ENCODE measurements at places on chromosomes 3 and 15.
A peak's percentile ranks its signal among the peaks of the same experiment; 100 is the strongest.

DNA sequence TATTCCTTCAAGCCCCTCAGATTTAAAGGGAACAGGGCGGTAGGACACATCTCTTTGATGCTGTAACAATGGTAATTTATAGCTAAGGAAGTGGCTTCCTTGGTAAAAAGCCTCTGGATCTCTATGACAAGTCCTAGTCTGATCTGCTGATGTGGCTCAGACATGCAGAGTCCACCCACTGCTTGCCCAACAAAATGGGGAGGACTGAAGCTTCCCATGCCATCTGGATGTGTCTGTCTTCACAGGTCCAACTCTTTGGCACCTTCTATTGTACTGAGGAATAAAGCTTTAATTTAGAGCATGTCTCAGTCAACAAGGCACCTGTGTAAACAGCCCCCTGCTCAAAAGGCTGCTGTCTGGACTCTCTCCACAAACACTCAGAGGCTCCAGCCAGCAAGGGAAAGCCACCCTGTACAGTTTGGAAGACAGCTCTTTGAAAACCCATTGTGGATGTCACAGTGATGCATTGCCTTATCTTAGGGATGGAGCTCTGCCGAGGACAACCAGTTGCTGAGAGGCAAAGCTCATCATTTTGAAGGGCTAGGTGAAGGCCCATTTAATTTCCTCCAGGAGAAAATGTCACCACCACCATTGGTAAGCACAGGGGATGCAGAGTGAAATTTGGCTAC lies 348.6 kb upstream of the GRM7 start:
- H3K27ac ChIP-seq, result no peak overlapping the region
- no peak overlapping the region for H3K4me3 ChIP-seq
- no peaks in the 10 kb centered on the region for H3K36me3 ChIP-seq
- H3K4me1 ChIP-seq, result no peaks in the 10 kb centered on the region
- DNase-seq, result no peak
- no peaks in the 10 kb centered on the region for H3K27me3 ChIP-seq

- no peaks in the 10 kb centered on the region for H3K27me3 ChIP-seq
- DNase-seq, result no peak
- H3K36me3 ChIP-seq, result no peaks in the 10 kb centered on the region
- H3K4me3 ChIP-seq, result no peak overlapping the region
- H3K27ac ChIP-seq, result no peak overlapping the region
- no peaks in the 10 kb centered on the region for H3K4me1 ChIP-seq
Measured at GRCh38 chr3:138241676-138242075, 54.6 kb downstream of the ARMC8 start.

GRCh38 chr3:138186803-138187295 lies 252 bp upstream of the ARMC8 start:
- peaks cover 4% of the 10 kb centered on the region for H3K4me1 ChIP-seq
- H3K36me3 ChIP-seq, result no peaks in the 10 kb centered on the region
- peak; percentile 93 for DNase-seq
- H3K4me3 ChIP-seq, result peak overlapping the region; percentile 87
- no peaks in the 10 kb centered on the region for H3K27me3 ChIP-seq

DNA sequence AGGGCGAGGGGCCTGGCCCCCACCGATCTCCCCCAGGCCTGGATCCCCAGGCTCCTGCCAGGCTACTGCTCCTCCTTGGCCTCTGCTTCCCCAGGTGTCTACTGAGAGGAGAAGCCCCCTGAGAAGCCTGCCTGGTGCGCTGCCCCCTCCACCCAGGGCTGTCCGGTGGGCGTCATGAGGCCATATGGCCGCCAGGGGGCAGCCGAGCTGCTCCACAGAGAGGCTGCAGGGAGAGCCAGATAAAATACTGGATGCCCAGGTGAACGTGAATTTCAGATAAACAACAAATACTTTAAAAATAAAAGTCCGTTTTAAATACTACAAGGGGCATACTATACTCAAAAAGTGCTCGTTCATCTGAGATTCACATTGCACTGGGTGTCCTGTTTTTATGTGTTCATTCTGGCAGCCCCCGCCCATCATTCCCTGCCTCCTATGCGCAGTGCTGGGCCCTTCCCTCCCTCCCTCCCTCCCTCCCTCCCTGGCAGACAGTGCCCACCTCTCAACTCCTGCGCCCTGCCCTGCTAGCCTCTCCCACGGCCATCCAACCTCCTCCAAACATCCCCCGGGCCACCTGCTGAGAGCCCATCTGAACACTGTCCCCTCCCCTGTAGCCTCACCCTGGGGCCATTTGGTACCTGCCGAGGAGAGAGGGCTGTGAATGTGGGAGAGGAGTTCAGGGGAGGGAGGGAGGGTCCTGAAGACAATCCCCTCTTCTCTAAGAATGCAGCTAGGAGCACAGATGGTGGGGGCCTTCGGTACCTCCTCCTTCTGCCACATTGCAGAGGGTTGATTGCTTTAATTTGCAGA lies 29.6 kb downstream of the PSTPIP1 start:
- DNase-seq, result peak; percentile 74
- peaks cover 4% of the 10 kb centered on the region for H3K4me1 ChIP-seq
- no peaks in the 10 kb centered on the region for H3K27me3 ChIP-seq

- no peaks in the 10 kb centered on the region for H3K27me3 ChIP-seq
- no peaks in the 10 kb centered on the region for H3K36me3 ChIP-seq
- no peak for DNase-seq
- no peak overlapping the region for H3K4me3 ChIP-seq
- no peak overlapping the region for H3K27ac ChIP-seq
- peaks cover 19% of the 10 kb centered on the region for H3K4me1 ChIP-seq
Measured at GRCh38 chr3:13020159-13020750, 53.0 kb downstream of the IQSEC1 start.

DNA sequence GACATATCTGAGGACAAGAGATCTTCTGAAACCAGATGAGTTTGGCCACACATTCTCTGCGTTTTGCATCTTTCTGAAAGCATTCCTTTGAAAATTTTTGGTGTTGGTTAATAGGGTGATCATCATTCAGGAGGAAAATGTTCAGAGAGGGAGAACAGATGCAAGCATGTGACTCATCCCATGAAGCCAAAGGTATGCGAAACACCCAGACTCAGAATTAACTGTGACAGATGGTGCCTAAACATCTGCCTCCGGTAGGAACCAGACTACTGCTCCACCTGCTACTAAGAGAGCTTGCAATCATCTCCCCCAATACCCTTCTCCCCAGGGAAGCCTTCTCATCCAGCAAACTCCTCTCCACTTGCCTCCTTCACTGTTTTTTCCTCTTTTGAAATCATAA lies 46.2 kb downstream of the TRIM69 start:
- no peak overlapping the region for H3K4me3 ChIP-seq
- no peak overlapping the region for H3K27ac ChIP-seq
- no peaks in the 10 kb centered on the region for H3K27me3 ChIP-seq
- no peak for DNase-seq
- H3K36me3 ChIP-seq, result no peaks in the 10 kb centered on the region
- H3K4me1 ChIP-seq, result no peaks in the 10 kb centered on the region

GRCh38 chr3:4580346-4581123 lies 87.4 kb downstream of the ITPR1 start:
- H3K4me3 ChIP-seq, result no peak overlapping the region
- no peaks in the 10 kb centered on the region for H3K27me3 ChIP-seq
- peak overlapping the region; percentile 85 for H3K27ac ChIP-seq

GRCh38 chr3:13417166-13417947 lies 2.8 kb downstream of the NUP210 start:
- H3K4me1 ChIP-seq, result peaks cover 6% of the 10 kb centered on the region
- H3K4me3 ChIP-seq, result no peak overlapping the region
- DNase-seq, result no peak
- H3K27ac ChIP-seq, result no peak overlapping the region

DNA sequence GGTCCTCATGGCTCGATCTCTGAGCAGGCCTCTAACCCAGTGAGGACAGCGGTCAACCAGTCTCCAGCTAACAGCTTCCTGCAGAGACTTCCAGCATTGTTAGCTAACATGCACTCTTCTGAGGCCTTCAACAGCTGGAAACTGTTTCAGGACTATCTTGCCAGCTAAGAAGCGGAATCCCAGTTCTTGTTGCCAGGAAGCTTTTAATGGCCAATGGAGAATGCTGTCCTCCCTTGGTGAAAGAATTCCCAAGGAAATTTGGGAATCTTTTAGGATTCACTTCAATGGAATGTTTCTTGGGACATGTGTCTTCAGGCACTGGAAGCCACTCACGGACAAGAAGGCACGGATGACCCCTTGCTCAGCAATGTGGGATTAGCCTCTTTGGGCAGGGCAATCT lies 91.7 kb downstream of the CEMIP start:
- no peaks in the 10 kb centered on the region for H3K36me3 ChIP-seq
- DNase-seq, result no peak
- no peak overlapping the region for H3K4me3 ChIP-seq
- no peak overlapping the region for H3K27ac ChIP-seq

DNA sequence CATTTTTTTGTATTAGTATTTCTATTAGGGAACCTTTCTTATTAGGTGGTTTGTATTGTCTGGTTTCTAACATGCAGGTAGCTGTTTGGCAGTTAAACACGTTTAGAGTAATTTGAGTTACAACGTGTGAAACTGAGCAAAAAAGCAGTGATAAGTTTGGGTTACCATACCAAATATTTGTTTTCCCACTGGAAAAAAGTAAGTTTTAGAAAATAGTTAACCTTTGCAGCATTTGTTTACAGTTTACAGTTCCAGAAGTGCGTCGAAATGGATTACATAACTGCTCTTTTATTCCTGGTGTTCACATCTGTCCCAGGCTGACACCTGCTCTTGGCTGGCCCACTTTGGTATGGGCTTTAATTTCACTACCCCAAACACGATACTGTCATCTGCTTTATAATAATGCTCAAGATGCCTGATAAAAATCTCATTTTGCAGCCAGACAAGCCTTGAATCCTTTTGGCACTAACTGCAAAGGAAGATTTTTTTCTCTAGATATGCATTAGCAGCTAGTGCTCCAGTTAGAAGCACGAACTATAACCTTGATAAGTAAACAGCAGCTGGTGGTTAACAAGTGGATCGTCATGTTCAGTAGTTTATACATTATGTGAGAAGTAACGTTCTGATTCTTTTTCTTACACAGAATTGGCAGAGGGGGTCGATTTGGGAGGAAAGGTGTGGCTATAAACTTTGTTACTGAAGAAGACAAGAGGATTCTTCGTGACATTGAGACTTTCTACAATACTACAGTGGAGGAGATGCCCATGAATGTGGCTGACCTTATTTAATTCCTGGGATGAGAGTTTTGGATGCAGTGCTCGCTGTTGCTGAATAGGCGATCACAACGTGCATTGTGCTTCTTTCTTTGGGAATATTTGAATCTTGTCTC lies 5.3 kb downstream of the EIF4A2 start:
- no peak overlapping the region for H3K4me3 ChIP-seq
- no peak for DNase-seq
- no peaks in the 10 kb centered on the region for H3K27me3 ChIP-seq

- H3K4me3 ChIP-seq, result no peak overlapping the region
- H3K27ac ChIP-seq, result no peak overlapping the region
- H3K27me3 ChIP-seq, result no peaks in the 10 kb centered on the region
Measured at GRCh38 chr15:83474578-83474977, 27.4 kb downstream of the SH3GL3 start.

DNA sequence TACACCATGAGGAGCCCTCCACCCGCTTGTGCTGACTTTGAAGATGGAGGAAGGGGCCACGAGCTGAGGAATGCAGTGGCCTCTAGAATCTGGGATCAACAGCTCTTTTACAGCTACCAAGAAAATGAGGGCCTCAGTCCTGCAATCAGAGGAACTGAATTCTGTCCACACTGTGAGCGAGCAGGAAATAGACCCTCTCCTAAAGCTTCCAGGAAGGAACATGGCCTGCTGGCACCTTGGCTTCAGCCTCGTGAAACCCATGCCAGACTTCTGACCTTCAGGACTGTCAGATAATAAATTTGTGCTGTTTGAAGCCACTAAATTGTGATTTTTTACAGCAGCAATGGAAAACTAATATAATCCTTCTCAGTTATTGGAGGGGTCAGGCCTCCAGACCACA lies 61.9 kb downstream of the RAB11A start:
- DNase-seq, result no peak
- no peaks in the 10 kb centered on the region for H3K4me1 ChIP-seq
- H3K27me3 ChIP-seq, result no peaks in the 10 kb centered on the region

GRCh38 chr3:11221818-11222415 lies 50.3 kb upstream of the ATG7 start:
- no peak for DNase-seq
- no peak overlapping the region for H3K27ac ChIP-seq
- H3K4me1 ChIP-seq, result no peaks in the 10 kb centered on the region
- H3K36me3 ChIP-seq, result no peaks in the 10 kb centered on the region
- no peak overlapping the region for H3K4me3 ChIP-seq

DNA sequence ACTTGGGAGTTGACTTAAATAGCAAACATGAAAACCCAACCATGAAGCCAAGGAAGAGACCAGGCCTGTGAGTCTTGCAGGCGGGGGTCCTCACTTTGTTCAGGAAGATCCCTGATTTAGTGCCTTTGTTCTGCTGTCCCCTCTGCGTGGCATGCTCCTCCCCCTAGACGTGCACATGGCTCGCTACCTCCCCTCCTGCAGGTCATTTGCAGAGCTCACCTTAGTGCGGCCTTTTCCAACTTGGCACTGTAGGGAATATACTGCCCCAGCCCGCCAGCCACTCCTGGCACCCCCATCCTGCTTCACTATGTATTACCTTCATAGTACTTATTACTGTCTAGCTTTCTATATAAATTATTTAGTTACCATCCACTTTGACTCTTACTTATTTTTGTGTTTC lies 18.3 kb downstream of the GXYLT2 start:
- H3K27me3 ChIP-seq, result no peaks in the 10 kb centered on the region
- peaks cover 13% of the 10 kb centered on the region for H3K4me1 ChIP-seq
- no peak for DNase-seq
- H3K27ac ChIP-seq, result no peak overlapping the region
- no peak overlapping the region for H3K4me3 ChIP-seq

GRCh38 chr15:101206176-101206591 lies 45.7 kb downstream of the CHSY1 start:
- no peak overlapping the region for H3K4me3 ChIP-seq
- DNase-seq, result no peak
- no peaks in the 10 kb centered on the region for H3K27me3 ChIP-seq
- peaks cover 28% of the 10 kb centered on the region for H3K4me1 ChIP-seq
- H3K27ac ChIP-seq, result no peak overlapping the region

DNA sequence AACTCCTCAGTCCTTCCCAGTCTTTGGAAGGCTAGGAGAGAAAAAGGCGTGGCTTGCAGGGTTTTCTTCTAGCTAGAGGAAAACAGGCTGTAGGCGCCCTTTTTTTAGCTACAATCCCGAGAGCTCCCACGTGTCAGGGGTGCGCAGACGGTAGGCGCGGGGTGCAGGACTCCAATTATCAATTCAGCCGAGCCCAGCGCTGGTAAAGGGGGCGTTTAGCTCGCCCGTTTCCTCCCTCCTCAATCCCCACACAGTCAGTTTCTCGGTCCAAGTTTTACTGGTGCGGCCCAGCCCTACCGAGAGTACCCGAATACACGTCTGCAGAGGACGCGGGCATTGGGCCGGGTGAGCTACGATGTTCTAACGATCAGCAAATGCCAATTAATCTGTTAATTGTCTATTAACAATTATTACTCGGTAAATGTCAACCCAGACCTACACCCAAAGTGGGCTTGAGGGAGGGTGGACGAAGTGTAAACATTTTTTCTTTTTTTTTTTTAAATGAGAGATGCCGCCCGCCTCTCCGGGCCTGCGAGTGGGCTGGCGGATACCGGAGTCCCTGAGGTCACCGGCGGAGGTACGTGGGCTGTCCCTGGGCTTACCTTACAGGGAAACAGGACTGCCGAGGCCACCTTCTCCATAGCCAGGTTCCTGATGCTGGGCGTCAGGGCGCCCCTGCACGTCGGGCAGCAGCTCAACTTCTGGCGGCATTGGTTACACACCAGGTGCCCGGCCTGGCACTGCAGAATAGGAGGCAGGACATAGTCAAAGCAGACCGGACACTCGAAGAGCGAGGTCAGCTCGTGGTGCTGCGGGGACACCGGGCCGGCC lies 923 bp downstream of the SIAH2 start:
- DNase-seq, result peak; percentile 71
- H3K4me1 ChIP-seq, result peaks cover 16% of the 10 kb centered on the region
- no peaks in the 10 kb centered on the region for H3K27me3 ChIP-seq

All from ovary (tissue), 10 donors.